Heart right ventricle (tissue), 16 donors: ENCODE measurements at places on chromosomes 1 and 21. TPM values are rescaled to one million over a fixed set of nuclear protein-coding genes. Genes with fewer than 3 reads are reported as not detected.

Gene DMRTA2
- not detected for polyA plus RNA-seq

Gene TBCE
- 42.9 TPM for polyA plus RNA-seq

Gene MSH4
- polyA plus RNA-seq = 0.88 TPM

Gene LCA5L
- polyA plus RNA-seq = 0.58 TPM

Gene LAX1
- 0.15 TPM for polyA plus RNA-seq

Gene GUCA2A
- polyA plus RNA-seq = not detected

Gene FCGR1A
- 5.5 TPM for polyA plus RNA-seq

Gene OBSCN
- polyA plus RNA-seq = 176 TPM

Gene CFHR1
- not detected for polyA plus RNA-seq

Gene MYBPH
- not detected for polyA plus RNA-seq

Gene TRIM63
- 194 TPM for polyA plus RNA-seq

Gene XCL2
- polyA plus RNA-seq = not detected

Gene KCND3
- 3.5 TPM for polyA plus RNA-seq

Gene DSCAM
- 0.03 TPM for polyA plus RNA-seq

GRCh38 chr1:186605762-186606350 lies 74.4 kb downstream of the PTGS2 start:
- DNase-seq = no peak

GRCh38 chr1:231053493-231054162 lies 13.6 kb upstream of the FAM89A start:
- DNase-seq = peak; percentile 56

DNA sequence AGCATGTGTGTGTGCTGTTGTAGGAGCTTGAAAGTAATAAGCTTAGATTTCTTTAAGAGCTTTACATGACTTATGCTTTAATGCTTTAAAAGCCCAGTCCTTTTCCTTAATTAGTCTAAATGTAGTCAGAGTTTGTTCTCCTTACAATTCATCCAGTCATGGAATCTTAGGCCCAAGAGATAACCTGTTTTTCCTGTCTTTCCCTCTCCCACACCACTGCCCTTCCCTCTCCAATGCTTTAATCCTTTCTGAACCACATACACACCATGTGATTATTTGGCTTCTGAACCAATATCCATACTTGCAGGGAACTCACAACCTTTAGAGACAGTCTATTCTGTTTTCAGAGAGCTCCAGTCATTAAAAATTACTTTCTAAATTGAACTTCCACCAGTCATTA lies 37.6 kb downstream of the ALG6 start:
- no peak for DNase-seq

DNA sequence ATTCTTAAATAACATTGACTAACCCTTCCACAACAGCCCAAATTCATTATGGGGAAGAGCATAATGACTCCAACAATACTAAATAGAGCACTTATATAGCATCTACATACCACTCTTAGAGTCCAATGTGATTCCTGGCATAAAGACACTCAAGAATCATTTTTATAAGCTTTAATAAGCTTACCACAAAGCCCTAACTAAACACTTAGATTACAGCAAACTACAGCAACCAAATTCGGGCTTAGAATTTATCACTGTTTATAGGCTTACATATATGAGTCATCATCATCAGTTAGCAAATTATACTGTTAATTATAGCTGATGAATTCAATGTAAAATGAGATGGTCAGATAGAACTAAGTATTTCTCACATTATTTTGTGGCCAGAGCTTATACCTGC lies 7.3 kb downstream of the SCYL3 start:
- DNase-seq = no peak

- no peak for DNase-seq
Observed at GRCh38 chr1:74053407-74053806, 144.6 kb downstream of the LRRIQ3 start.

DNA sequence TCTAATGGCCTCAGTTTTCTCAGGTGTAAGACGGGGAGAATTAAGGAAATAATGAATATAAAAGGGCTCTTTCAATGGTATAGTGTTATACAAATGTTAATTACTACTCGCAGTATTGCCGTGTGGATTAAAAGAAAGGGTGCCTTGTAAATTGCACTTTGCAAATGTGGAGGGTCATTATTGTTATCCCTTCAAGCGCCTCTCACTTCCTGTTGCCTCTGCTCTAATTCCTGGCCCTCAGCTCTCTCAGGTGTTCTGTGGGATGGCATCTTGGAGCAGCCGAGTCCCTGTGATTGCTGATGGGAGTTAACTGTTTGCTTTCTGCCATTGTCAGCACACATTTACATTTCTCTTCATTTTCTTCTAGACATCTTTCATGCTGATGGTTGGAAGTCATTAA lies 7.1 kb upstream of the S100A11 start:
- DNase-seq = no peak

DNA sequence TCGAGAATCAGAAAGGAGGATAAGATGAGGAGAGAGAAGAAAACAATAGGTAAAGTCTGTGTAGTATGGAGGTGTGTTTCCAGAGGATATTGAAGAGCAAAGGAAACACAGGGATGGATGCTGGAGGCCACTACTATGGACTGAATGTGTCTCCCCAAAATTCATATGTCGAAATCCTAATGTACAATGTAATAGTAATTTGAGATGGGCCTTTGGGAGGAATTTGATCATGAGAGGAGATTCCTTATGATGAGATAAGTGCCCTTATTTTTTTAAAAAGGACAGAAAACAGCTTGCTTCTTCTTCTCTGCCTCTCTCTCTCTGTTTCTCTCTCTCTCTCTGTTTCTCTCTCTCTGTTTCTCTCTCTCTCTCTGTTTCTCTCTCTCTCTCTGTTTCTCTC lies 602.2 kb upstream of the ADAMTS5 start:
- DNase-seq = no peak

- peak; percentile 35 for DNase-seq
Observed at GRCh38 chr1:24199291-24199900, 12.3 kb upstream of the IFNLR1 start.

DNA sequence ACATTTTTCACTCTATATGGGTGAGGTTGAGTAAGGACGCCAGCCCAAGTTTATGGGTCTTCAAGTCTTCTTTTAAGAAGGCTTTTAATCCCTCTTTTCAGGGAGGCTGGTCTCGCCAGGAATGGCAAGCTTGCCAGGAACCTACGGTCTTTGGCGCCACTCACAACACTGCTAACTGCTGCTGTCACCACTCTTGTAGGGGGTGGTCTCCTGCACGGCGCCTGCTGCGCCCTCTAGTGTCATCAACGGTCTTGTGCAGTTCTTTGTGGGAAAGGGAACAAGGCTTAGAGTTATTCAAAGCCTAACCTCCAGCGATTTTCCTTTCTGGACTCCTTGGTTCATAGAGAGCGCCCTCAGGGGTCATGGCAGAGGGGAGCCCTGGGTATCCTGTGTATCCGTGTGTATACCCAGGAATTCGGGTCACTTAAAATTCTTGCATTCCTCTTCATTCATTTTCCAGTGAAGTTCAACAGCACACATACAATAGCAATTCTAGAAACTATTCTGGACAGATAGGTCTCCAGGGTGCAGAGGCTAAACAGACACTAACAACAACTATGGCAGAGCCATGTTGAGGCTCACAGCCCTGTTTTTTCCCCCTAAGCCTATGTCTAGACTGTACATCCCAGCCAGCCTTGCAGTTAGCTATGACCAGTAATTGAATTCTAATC lies 392.8 kb upstream of the CAMK1G start:
- DNase-seq = peak; percentile 23

DNA sequence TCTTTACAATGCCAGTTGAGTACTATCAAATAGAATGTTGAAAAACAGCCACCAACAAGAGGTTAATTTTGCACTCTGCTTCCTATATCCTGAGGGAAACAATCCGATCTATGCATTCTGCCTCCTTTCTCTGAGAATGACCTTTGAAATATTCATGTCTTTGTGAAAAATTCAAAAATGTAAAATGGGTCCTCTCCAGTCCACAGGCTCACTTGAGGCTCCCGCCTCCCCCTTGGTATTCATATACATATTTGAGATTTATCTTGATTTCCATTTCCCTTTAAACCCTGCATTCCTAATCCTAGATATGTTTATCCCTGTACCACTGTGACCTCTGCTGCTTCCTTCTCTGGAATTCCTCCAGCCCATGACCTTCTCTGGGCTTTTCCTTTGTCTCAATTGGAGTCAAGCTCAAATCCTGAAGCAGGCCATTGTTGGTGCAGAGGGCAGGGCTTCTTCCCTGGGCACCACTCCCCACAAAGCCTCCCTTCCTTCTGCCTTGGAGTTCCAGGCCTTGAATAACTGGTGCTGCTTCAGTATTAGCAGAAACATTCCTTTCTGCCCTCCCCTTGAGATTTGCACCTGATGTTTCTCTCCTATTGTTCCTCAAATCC lies 296.8 kb downstream of the PBX1 start:
- no peak for DNase-seq

GRCh38 chr21:38956007-38956406 lies 150.3 kb downstream of the ETS2 start:
- DNase-seq = no peak

DNA sequence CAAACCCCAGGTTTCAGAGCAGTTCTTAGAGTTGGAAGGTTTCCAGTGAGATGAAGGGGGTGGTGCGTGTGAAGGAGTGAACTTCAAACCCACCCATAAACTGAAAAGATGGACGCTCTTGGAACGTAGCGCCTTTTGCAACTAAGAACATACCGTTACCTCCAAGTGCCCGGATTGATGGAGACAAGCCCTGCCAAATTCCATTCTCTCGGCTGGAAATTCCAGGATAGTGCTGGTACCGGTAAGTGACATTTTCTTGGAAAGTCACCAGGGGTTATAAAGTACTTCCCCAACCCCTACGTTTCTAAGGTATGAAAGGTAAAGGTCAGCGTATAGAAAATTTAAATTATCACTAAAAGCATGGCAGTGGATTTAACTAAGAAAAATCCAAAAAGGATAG lies 91.6 kb upstream of the CLDN14 start:
- DNase-seq = no peak

DNA sequence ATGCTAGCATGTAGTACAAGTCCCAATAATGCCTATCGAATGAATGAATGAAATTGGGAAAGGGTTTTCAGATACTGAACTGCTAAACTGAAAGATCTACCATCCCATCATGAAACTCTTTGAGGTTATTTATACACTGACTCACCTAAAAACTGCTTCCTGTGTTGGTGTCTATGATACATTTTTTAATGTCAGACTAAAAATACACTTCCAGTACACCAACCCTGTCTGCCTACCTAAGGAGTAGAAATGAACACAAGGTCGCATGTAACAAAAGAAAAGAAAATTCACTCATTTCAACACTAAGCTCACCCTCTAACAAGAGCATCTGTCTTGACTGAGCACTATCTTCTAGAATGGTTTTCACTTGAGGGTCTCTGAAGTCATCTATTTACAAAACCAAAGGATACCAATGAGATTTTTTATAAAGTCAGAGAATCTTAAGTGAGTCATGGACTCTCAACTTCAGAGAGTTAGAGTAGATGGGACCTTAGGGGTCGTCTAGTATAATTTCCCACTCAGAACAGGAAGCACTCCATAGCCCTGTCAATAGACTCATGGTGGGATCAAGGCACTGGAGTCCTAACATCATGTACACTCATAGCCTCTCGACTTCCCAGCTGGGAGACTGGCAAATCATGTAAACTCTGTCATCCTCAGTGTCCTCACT lies 53.4 kb downstream of the WLS start:
- DNase-seq = no peak

- no peak for DNase-seq
Observed at GRCh38 chr1:229035054-229035747, 235.7 kb upstream of the RAB4A start.

DNA sequence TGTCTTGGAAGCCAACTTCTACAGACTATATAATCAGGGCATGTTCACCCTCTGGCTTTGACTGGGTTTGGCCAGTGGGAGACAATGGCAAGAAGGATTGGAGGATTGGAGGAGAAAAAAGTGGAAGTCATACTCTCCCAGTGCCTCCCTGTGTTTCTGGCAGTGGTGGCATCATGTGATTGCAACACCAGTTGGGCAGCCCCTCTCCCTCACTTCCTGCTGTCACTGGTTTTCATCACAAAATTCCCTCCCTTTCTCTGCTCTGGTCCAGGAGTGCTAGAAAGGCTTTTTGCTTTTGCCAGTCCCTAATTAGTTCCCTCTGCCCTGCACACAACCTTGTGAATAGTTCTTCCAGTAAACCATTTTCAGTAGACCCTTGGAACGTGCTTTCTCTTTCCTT lies 3.7 kb upstream of the QSOX1 start:
- DNase-seq = no peak

GRCh38 chr1:173095632-173096031 lies 44.9 kb upstream of the TNFSF18 start:
- no peak for DNase-seq

DNA sequence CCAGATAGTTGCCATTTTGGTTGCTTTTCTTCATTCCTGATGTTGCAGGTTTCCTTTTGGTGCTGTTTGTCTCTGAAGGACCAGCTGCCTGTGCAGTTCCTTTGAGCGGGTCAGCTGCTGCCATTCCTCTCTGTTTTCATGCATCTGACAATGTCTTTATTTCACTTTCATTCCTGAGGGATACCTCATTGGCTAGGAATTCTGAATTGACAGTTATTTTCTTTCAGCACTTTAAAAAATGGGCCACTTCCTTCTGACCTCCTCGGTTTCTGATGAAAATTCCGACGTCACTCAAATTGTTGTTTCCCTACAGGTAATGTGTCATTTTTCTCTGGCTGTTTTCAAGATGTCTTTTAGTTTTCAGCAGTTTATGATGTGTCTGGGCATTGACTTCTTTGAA lies 24.8 kb downstream of the CCSAP start:
- DNase-seq = no peak

- DNase-seq = no peak
Observed at GRCh38 chr1:59686574-59686973, 128.2 kb upstream of the HOOK1 start.

- DNase-seq = no peak
Observed at GRCh38 chr1:43526002-43526401, 4.7 kb upstream of the PTPRF start.

DNA sequence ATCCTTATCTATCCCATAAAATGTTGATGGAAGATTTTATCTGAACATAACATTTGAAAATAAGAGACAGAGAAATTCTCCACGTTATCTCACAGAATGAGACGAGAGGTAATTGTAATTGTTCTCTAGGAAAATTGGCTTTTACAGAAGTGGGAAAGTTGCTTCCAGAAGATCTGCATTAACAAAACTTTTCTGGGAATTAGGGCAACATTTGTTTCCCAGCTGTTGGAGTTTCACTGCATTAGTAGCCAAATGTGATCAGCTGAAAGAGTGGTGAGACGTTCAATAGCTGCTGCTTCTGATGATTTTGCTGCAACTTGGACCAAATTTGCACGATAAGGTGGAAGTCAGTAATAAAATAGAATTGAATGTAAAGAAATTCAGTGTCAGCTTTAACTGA lies 7.6 kb downstream of the CHODL start:
- no peak for DNase-seq

DNA sequence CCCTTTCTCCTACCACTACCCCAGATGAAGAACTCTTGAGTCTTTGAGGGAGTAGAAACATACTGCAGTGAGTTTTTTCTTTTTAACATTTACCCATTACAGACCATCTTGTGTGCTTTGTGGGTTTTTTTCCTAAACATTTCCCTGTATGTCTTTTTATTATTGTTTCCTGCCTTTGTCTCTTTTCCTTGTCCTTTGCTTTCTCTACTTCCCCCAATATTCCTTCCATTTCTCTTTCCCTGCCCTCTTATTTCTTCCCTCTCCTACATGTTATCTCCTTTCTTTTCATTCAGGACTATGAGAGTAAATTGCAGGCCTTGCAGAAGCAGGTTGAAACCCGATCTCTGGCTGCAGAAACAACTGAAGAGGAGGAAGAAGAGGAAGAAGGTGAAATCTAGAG lies 79.1 kb upstream of the PGD start:
- no peak for DNase-seq

GRCh38 chr1:173122958-173123852 lies 72.5 kb upstream of the TNFSF18 start:
- DNase-seq = peak; percentile 48

GRCh38 chr1:226696547-226696946 lies 42.5 kb downstream of the ITPKB start:
- no peak for DNase-seq

GRCh38 chr21:45080639-45081414 lies 6.4 kb downstream of the ADARB1 start:
- no peak for DNase-seq
